Activated CD4-positive, alpha-beta T cell treated with anti-CD3 and anti-CD28 coated beads, Interleukin-2, amount 50 U/mL, for 4 hours (primary cell): ENCODE measurements at places on chromosomes 16 and 17.

DNA sequence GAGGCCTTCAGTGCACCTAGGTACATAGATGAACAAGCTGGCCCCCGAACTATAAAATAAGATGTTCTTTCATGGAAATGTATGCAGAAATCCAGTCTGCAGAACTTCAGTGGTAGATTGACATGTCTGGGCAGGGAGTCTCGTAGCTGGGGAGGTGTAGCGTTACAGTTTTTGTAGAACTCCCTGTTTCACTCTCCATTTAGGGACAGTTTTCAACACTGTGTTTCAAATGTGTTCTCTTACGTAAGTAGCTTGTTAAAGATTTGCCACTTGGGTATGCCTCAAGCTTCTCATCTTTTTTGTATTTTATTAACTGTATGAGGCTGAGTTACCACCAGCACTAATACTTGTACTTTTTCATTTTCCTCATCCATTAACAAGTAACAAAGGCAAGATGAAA lies 46.6 kb downstream of the PLD6 start:
- no peak for DNase-seq

DNA sequence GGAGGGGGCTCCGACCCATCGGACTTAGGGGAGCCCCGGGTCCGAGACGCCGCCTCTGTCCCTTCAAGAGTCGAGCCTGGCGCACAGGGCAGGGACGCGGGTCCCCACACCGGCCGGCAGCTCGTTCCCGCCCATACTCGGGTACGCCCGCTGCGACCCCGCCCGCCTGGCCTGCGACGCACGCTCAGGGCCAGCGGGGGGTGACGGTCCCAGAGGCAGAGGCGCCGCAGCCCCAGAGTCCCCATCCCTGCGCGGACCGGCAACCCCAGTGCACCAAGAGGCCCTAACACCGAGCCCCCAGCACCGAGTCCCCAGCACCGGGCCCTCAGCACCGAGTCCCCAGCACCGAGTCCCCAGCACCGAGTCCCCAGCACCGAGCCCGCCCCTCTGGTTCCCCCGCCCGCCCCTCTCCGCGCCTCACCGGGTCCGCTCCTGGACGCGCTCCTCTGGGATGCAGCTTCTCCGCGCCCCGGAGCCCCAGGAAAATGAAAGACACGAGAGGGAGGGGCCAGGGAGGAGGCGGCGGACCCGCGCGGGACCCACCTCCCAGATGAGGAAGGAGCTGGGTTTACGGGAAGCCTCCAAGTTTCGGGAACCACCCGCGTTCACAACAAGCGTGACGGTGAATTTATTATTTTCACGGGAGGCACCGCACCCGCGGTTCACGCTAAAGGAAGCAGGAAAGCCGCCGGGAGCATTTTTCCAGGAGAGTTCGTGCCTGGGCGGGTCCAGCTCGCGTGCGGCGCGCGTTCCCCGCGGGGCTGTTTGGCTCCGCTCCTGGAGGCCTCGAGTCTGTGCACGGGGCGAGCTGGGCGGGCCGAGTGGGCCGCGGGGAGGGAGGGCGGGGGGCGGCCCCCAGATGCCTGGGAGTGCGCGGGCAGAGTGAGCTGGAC lies at the start of gene SECTM1:
TSS of gene SECTM1 (minus strand) at position 488 of the 893 bp plus-strand sequence. CDS start 6,526 bp downstream, outside the sequence.
- no peak for DNase-seq

DNA sequence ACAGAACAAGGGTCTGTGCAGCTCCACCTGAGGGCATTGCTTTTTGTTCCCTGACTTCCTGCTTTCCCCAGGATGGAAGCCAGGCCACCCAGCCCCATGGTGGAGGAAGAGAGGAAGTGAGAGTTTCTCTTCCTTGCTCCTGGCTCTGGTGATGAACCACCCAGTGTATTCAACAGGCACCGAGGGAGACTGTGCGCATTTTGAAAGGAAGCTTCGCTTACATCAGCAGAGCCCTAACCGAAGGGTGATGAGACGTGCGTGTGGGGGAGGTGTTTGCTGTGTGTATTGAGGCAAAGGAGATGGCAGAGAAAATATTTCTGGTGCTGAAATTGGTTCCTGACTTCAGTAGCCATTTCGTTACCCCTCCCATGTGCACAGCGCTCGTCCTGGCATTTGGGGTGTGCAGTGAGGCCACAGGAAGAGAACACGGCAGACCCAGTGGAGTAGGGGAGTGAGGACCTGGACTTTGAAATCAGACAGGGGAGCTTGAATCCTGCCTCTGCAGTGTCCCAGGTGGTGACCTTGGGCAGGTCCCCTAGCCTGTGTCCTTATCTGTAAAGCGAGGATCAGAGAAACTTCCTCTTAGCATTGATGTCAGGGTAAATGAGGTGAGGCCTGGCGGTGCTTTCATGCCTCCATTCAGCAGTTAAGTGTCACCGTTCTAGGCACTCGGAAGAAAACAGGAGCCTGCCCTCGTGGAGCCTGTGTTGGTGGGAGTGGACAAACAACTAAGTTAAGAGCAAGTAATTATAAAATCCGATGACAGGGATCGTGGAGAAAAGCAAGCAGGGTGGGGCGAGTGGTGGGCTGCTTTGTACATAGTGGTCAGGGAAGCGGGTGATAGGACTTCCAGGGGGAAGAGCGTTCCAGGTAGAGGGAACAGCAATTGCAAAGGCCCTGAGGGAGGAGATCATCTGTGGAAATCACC lies 7.4 kb downstream of the CMIP start:
- DNase-seq, result no peak

GRCh38 chr17:43142153-43142552 lies 17.0 kb upstream of the BRCA1 start:
- no peak for DNase-seq

DNA sequence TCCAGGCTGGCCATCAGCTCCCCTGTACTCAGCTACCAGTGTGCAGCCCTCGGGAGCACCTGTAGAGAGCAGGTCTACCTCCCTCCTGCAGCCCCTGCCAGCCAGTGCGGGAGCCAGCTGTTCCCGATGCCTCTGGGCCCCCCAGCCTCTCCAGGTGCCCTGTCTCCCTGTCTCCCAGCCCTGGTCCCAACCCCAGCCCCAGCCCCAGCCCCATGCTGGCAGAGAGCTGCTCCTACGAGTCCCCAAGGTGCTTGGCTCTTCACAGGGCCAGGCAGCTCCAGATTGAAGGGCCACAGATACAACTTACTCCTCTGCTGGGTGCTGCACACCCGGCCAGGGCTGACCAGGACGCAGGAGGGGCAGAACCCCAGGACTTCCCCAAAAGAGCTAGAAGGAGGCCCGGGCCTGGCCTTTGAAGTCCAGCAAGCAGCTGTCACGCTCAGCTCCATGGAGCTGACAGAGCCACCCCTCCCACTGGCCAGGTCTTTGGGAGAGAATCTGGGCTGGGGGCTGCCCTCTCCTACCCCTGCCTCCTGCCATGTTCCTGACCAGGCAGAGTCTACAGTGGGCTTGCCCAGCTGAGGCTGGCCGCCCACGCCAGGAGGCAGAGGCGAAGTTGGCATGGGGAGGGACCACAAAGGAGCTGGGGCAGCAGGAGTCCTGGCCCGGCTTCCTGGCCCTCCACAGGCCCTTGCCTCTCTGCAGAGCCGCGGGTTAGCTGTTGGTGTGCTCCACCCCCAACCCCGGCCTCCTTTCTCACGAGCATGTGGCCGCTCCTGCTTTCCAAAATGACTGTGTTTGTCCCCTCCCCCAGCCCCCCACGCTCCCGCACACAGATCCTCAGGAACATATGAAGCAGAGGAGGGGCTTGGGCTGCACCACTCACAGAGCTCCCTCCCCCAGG lies 9.5 kb upstream of the ADAM11 start:
- no peak for DNase-seq

GRCh38 chr16:69482410-69482991 lies 58.1 kb downstream of the CYB5B start:
- DNase-seq, result no peak

DNA sequence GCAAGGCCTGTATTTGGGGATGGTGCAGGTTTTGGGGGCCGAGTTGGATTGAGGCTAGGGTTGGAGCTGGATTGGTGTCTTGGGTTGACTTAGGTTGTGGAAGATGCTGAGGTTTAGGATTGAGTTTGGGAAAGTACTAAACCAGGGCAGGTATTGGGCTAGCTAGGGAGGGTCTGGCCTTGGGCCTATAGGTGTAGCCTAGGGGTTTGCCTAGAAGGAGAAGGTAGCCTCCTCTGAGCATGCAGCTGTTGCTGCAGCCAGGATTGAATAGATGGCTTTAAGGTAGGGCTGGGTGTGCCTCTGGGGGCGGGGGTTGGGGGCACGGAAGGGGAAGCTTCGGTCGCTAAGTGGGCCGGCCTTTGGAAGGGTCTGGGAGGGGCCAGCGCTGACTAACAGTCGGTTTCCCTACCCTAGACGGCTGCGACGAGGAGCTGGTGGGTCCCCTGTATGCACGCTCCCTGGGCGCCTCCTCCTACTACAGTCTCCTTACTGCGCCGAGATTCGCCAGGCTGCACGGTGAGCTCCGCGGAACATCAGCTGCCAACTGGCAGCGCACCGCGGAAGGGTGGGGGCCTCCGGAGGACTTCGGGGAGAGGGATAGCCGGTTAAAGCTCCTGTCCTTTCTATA lies 1.2 kb downstream of the CNTNAP1 start:
- DNase-seq, result no peak

DNA sequence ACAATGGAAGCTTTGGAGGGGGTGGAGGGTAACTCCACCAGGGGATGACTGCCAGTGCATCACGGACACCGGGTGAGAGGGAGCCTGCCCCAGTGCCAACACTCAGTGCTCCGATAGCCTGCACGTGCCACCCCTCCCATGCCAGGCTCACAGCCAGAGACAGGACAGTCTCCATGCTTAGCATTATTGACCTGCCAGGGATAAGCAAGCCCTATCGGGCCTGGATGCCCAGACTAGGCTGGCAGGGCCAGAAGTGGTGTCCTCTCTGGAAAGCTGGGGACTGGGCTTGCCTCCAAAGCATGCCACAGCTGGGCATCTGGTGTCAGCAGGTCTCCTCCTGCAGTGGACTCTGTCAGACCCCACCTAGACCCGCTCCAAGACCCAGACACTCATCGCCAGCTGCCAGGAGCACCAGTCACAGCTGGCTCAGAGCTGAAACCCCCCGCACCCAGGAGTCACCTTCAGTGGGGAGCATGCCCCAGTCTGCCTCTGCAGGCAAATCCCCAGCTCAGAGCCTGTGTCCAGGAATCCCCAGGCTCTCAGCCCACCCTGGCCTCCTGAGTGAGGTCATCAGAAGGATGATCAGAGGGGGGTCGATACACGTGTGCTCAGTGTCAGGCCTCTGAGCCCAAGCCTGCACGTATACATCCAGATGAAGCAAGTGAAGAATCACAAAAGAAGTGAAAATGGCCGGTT lies 1.8 kb upstream of the RHBDF1 start:
- DNase-seq, result no peak

- DNase-seq, result no peak
Observed at GRCh38 chr16:12061336-12062055, 85.0 kb downstream of the SNX29 start.

GRCh38 chr16:46701615-46702014 lies 12.2 kb downstream of the ORC6 start:
- DNase-seq, result no peak

GRCh38 chr16:1781254-1781653 lies 1.1 kb downstream of the SPSB3 start:
- DNase-seq, result no peak

DNA sequence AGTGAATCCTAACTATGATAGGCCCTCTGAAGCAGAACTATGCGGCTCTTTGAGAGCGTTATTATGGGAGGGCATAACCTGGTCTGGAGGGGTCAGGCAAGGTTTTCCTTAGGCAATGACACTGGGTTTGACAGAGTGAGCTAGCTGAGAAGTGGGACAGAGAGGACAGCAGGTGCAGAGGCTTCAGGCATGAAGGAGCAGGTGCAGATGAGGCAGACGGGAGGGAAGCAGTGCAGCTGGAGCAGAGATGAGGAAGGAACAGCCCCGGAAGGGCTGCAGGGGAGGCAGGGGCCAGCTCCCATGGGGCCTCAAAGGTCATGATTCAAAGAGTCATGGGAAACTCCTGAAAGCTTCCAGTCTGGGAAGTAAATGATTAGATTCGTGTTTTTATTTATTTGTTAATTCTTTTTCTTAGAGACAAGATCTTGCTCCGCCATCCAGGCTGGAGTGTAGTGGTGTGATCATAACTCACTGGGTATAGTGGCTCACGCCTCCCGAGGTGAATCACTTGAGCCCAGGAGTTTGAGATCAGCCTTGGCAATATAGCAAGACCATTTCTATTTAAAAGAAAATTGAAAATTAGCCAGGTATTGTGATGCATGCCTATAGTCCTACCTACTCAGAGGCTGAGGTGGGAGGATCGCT lies 5.4 kb downstream of the MARCHF10 start:
- no peak for DNase-seq

DNA sequence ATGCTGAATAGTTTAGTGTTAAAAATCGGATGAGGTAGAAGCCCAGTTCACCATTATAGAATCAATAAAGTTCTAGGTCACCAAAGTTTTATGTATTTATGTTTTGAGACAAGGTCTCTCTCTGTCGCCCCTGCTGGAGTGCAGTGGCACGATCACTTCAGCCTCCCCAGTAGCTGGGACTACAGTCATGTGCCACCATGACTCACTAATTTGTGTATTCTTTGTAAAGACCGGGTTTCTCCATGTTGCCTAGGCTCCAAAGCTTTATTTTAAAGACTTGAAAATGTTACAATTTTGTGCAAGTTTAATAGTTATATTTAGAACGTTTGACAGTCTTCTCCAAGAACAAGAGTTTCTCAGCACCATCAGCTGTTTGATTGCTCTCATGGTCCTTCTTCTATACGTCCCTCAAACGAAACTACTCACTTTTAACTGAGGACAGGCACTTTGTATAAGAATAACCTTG lies 32.1 kb downstream of the NDE1 start:
- peak; percentile 42 for DNase-seq

DNA sequence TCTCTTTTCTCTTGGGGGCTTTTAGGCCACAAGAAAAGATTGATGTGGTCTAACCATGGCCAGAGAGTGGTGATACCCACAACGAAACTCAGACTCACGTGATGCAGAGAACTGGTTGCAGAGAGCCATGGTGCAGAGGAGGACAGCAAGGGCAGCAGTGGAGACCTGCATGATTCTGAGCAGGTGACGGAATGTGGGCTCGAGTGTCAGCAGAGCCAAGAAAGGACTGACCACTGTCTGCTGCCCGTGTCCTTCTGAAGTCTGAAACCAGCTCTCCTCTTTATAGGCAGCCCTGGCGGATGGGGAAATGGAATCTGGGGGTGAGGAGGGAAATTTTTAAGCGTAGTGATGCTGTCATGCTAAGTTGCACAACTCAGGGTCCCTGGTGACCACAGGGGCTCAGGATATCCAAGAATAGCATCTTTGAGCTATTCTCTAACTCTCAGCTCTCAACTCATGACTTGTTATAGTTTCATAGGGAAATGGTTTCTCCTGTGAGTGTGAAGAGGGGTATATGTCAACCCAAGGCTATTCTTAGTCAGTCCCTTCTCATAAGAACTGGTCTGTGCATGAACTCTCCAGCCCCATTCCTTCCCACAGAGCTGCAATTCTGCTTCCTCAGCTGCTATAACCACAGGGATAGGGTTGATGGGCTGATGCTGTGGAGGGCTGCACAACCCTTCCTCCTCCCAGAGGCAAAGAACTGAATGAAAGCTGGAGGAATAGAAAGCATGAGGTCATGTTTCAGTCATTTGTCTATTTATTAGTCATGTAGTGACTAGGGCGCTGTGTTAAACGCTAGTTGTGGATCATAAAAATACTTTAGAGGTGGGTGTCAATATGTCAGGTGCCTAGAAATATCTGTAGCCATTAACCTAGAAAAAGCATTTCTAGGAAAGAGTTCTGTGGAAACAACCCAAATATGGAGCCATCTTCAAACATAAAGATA lies at the start of gene CCL3:
TSS of gene CCL3 (minus strand) at position 256 of the 949 bp plus-strand sequence. CDS start at position 171, 85 bp downstream.
- DNase-seq, result no peak

- DNase-seq, result no peak
Observed at GRCh38 chr16:25922438-25922837, 230.7 kb downstream of the HS3ST4 start.

- no peak for DNase-seq
Observed at GRCh38 chr16:53018834-53019416, 33.8 kb downstream of the CHD9NB start.

- no peak for DNase-seq
Observed at GRCh38 chr17:80028030-80028429, 7.6 kb downstream of the TBC1D16 start.

GRCh38 chr17:78063489-78063888 lies 65.1 kb downstream of the TMC6 start:
- no peak for DNase-seq
